Left lung (tissue), 14 donors: ENCODE measurements at places on chromosomes 12 and 14. TPM values are rescaled to one million over a fixed set of nuclear protein-coding genes. Genes with fewer than 3 reads are reported as not detected.

DNA sequence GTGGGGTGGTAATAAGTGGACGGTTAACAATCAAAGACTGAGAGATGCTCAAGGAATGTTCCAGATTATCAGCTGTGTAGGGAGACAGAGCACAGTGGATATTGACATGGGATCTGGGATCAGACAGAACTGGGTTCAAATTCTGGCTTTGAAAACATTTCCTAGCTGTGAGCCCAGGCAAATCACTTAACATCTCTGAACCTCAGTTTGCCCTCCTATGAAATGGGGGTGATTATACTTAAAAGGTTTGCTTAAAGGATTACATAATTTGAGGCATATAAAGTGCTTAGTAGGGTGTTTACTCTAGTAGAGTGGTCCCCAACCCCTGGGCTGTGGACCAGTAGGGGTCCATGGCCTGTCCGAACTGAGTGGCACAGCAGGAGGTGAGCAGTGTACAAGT lies 260.0 kb upstream of the CRY1 start:
- H3K36me3 ChIP-seq, result no peaks in the 10 kb centered on the region
- peaks cover 11% of the 10 kb centered on the region for H3K4me1 ChIP-seq
- no peak overlapping the region for H3K4me3 ChIP-seq
- H3K27ac ChIP-seq, result no peak overlapping the region

- no peaks in the 10 kb centered on the region for H3K36me3 ChIP-seq
- no peak overlapping the region for H3K4me3 ChIP-seq
- H3K27me3 ChIP-seq, result no peaks in the 10 kb centered on the region
- no peaks in the 10 kb centered on the region for H3K4me1 ChIP-seq
Measured at GRCh38 chr12:5232291-5232690, 188.6 kb downstream of the KCNA5 start.

Gene CIDEB
- total RNA-seq, result 22.7 TPM

Gene PTGDR
- total RNA-seq, result 0.73 TPM

Gene CFL2
- total RNA-seq, result 47.3 TPM

Gene NR4A1
- 165 TPM for total RNA-seq

Gene KRT2
- total RNA-seq, result not detected

DNA sequence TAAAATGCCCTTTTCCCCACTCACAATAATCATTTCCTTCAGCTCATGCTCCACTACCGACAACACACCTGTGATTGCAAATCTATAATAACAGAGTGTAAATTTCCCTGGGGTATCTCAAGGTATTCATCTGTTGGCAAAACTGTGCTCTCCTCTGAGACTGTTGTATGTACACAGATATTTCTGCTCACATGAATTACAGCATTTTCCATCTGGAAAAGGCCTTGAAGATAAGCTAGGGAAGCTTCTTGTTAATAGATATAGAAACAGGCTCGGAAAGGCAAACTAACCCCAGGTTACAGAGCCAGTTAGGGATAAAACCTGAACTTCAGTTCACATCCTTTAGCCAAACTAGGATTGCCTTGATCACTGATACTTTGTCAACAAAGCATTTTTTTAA lies 210.4 kb upstream of the KRR1 start:
- H3K27ac ChIP-seq, result peak overlapping the region; percentile 76
- H3K4me1 ChIP-seq, result peaks cover 21% of the 10 kb centered on the region
- no peak for DNase-seq
- H3K4me3 ChIP-seq, result no peak overlapping the region

- H3K27ac ChIP-seq, result no peak overlapping the region
- no peaks in the 10 kb centered on the region for H3K27me3 ChIP-seq
- no peaks in the 10 kb centered on the region for H3K4me1 ChIP-seq
- H3K4me3 ChIP-seq, result no peak overlapping the region
Measured at GRCh38 chr12:131133994-131134393, 180.3 kb downstream of the ADGRD1 start.

GRCh38 chr14:83646228-83646627 lies 1883.7 kb upstream of the FLRT2 start:
- DNase-seq, result no peak
- H3K4me1 ChIP-seq, result no peaks in the 10 kb centered on the region
- no peaks in the 10 kb centered on the region for H3K27me3 ChIP-seq
- H3K4me3 ChIP-seq, result no peak overlapping the region
- no peaks in the 10 kb centered on the region for H3K36me3 ChIP-seq
- no peak overlapping the region for H3K27ac ChIP-seq

Gene CAMKK2
- 37.8 TPM for total RNA-seq

DNA sequence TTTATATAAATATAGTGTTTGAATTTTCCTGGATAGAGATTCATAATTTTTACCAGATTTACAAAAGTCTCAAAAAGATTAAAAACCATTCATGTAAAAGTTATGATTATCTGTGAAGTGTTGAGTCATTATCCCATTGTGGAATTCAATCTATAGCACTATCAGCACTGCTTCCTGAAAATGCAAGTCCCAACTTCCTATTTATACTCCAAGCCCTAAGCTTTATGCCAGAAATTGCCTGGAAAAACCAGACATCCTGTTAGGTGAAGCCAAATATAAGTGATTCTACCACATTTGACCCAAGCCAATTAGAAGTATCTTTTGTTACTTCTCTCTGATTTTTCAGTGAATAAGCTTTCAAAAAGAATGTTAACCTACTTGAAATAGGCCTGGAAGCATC lies 129.1 kb downstream of the GPR135 start:
- H3K27ac ChIP-seq, result peak overlapping the region; percentile 76
- no peaks in the 10 kb centered on the region for H3K36me3 ChIP-seq
- no peak overlapping the region for H3K4me3 ChIP-seq
- no peaks in the 10 kb centered on the region for H3K27me3 ChIP-seq

GRCh38 chr12:4866299-4866698 lies 43.4 kb upstream of the KCNA1 start:
- no peak overlapping the region for H3K27ac ChIP-seq
- H3K27me3 ChIP-seq, result no peaks in the 10 kb centered on the region
- H3K36me3 ChIP-seq, result no peaks in the 10 kb centered on the region

Gene NDRG2
- total RNA-seq, result 25.6 TPM

- peaks cover 99% of the 10 kb centered on the region for H3K4me1 ChIP-seq
- peak overlapping the region; percentile 58 for H3K27ac ChIP-seq
- no peaks in the 10 kb centered on the region for H3K27me3 ChIP-seq
- DNase-seq, result no peak
Measured at GRCh38 chr12:92134638-92135274, 10.9 kb downstream of the BTG1 start.

Gene POTEG
- total RNA-seq, result not detected

- no peak for DNase-seq
- peak overlapping the region; percentile 98 for H3K27ac ChIP-seq
- no peaks in the 10 kb centered on the region for H3K27me3 ChIP-seq
- H3K4me3 ChIP-seq, result peak overlapping the region; percentile 64
Measured at GRCh38 chr12:40225984-40226602, 1.3 kb downstream of the LRRK2 start.

Gene PDZRN4
- total RNA-seq, result 0.55 TPM

GRCh38 chr14:31965071-31965734 lies 111.9 kb upstream of the ARHGAP5 start:
- H3K27ac ChIP-seq, result no peak overlapping the region
- no peak for DNase-seq
- H3K4me1 ChIP-seq, result no peaks in the 10 kb centered on the region
- no peaks in the 10 kb centered on the region for H3K36me3 ChIP-seq
- no peaks in the 10 kb centered on the region for H3K27me3 ChIP-seq
- no peak overlapping the region for H3K4me3 ChIP-seq

Gene CCDC184
- 0.73 TPM for total RNA-seq
